Fibroblast of skin of scalp (primary cell): ENCODE measurements at places on chromosomes 5 and 9.
A peak's percentile ranks its signal among the peaks of the same experiment; 100 is the strongest.

DNA sequence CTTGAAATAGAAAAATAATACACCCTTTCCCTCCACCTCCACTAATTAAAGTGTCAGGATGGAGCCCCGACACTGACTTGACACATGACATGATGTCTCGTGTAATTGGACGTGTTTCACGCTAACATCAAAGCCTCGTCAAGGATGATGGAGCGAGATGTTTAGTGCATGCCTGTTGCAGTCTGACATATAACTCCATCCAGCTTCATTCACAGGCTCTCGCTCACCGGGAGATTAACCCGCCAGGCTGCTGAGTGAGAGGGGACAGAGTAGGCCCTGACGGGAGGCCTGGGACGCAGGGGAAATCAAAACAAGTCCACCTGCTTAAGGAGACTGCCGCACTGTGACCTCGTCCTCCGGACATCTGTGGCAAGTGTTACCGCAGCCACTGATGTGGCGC, 263.5 kb downstream of the SLIT3 start:
- DNase-seq, result no peak

DNA sequence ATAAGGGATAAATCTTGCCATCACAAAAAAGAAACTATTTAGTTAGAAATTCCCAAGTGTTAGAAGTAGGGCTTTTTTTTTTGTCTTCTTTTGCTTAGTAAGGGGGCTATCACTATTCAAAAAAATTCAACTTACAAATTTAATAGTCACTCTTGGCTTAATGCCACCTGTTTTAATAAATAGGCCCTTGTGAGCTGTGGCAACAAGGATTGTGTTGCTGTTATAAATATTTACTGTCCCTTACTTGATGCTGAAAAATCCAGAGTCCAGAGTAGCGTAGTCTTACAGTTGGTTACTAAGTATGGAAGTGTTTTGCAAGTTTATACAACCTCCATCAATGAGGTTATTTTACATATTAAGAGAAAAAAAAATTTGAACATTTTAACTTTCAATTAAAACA, 21.4 kb upstream of the CEP78 start:
- no peak for DNase-seq

DNA sequence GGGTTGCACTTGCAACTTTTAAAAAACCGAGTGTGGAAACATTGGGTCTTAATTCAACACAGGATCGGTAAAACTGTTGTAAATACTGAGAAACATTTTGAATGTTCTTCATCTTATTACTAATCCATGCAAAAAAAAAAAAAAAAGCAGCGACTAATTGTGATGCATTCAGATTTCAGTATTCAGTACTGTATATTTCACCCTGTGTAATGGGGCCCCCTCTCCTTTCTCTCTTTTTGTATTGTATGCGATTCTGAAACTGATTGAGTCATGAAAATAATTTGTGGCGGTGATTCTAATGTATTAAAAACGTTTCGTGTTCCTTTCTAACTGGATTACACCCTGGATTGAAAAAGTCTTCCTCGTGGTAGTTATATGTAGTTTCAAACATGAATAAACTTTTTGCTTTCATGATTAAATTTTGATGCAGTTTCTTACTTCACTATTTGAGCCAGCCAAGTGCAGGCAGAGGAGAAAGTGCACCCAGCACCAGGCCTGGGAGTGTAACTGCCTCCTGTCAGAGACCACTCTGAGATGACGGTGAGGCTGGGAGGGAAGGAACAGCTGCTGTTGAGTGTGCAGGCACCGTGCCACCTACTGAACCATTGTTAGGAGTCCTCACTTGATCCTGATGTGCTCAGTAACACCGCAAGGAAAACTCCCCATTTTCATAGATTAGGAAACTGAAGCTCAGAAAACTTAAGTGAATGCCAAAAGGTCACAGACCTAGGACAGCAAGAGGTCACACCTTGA, 220.0 kb downstream of the PBX3 start:
- no peak for DNase-seq

- no peak for DNase-seq
Measured at GRCh38 chr5:61482980-61483379, 150.9 kb downstream of the ZSWIM6 start.

DNA sequence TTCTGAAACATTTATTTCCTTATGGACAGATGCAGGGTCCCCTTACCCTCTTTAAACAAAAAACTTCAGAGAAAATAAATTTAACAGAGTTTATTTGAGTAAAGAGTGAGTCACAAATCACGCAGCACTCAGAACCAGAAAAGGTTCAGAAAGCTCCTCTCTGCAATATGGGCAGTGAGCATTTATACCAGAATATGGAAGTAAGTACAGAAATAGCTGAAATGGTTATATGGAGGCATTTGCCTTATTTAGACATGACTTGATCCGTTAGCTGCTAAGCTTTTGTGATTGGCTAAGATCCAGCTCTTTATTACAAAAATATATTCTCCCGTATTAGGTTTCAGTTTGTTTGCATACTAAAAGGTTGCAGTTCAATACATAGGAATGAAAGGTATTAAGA, 1554.1 kb downstream of the EFNA5 start:
- DNase-seq, result peak; percentile 26

DNA sequence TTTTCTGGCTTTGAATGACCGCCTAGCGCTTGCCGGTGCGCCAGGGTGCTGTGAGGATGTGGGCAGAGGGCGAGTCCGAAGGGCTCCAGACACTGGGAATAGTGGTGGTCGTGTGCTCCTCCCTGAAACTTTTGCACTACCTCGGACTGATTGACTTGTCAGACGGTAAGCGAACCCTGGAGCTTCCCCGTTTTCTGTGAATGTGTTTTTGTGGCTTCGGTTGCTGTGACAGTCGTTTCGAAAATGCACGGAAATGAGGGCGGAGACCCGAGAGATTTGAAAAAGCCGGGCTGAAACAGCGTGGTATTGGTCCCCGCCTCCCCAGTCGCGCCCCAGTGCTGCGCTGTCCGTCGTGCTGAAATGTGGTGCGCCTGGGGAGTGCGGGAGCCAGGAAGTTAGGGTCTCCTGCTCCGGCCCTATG, 102.5 kb upstream of the GABRP start:
- peak; percentile 58 for DNase-seq

- DNase-seq, result no peak
Measured at GRCh38 chr9:108496846-108497245, 358.9 kb downstream of the ACTL7B start.

DNA sequence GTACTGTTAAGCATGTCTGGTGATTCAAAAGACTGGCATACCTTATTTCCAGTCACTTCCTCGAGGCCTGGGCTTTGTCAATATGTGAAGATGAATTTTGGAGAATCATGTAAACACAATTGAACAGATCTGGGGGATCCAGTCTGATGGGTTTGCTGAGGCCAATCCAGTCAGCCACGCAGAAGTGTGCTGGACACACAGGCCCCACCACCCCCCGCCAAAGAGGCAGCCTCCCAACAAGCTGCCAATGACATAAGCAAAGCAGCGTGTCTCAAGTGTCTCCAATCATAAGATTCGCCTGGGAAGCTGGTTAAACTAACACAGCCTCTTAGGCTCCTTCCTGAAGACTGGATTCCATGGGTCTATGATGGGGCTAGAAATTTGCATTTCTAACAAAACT, 192.9 kb upstream of the KLF9 start:
- DNase-seq, result no peak

DNA sequence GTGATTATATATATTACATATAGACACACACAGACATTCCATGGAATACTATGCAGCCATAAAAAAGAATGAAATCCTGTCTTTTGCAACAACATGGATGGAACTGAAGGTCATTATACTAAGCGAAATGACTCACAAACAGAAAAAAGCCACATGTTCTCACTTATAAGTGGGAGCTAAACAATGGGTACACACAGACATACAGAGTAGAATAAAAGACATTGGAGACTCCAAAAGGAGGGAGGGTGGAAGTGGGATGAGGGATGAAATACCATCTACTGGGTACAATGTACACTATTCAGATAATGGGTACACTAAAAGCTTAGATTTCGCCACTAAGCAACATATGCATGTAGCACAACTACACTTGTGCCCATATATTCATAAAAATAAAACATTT, 170.0 kb upstream of the RGMB start:
- DNase-seq, result no peak

- no peak for DNase-seq
Measured at GRCh38 chr5:144015961-144016360, 154.5 kb downstream of the YIPF5 start.

DNA sequence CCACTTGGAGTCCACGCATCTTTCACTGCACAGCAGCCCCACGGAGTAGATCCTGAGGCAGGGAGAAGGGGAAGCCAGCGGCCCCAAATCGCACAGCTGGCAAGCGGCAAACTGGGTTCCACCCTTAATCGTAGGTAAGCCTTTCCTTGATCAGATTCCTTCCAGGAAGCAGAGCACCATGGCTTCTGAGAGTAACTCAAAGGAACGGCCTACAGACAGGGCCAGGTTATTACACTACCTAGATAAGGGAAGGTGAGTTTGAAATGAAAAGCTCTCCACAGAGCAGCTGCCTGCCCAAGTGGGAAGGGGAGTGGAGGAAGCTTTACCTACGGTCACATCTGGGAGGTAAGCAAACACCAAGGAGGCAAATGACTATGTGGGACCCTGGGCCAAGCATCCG, 7.9 kb downstream of the DAP start:
- DNase-seq, result no peak

- DNase-seq, result peak; percentile 93
Measured at GRCh38 chr5:156201788-156202403, 125.1 kb upstream of the SGCD start.

DNA sequence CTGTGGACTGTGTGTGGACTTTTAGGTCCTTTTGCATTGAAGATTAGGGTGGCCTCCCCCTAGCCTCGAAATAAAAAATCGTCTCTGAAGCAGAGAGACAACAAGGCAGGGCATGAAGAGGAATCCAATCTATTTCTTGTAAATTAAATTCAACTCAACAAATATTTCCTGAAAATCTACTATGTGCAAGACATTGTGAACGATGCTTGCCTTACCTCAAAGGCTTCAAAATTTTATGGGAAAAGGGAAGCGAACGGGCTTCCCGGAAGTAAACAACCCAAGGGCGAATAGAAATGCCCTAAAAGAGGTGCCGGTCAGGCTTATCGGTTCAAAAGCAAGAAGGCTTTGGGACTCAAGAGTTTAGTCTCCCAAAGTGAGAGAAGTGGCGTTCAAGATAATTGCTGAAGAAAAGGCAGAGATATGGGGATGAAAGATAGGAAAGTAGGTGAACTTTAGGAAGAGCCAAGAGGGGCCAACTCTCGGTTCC, 525 bp downstream of the KIF24 start:
- DNase-seq, result peak; percentile 18

DNA sequence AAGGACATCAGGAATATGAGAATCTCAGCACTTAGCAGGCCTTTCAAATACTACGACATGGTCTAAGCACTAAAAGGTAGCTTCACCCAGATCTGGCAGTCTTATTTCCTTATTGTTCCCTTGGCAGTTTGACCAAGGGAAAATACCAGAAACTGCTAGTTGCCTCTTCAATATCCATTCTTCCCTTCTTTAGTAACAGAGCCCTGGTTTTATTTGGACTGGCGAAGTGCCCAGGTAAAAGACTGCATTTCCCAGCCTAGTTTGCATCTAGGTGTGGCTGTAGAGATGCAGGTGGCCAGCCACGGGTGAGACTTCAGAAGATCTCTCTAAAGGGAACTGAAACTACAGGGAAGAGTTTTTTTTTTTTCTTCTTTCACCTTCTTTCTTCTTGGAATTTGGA, 21.6 kb downstream of the DMRT2 start:
- DNase-seq, result no peak

GRCh38 chr9:121975801-121976277, 117.3 kb downstream of the TTLL11 start:
- DNase-seq, result peak; percentile 55

DNA sequence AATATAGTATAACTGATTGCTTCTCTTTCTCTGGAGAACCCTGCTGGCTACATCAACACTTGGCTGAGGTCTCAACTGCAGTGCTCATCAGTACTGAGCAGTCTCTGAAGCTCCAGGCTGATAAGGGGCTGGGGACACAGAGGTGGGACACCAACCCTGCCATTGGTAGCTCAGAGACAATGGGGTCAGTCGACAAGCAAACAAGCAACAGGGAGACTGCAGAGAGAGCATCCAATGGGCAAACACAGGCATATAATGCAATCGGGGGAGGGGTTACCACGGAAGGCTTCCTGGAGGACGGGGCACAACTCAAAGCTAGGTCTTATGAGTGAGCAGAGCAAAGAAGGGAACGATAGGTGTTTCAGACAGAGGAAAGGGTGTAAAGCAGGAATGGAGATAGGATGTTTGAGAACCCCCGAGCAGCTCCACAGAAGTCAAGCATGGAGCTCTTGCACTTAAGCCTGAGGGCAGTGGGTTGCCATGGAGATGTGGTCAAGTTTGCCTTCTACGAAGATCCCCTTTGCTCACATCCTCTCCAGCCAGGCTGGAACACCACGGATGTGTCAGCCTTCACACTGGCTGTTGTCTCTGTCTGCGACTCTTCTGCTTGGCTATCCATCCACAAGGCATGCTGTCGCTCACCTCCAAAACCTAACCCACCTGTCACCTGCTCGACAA, 21.5 kb upstream of the AKNA start:
- DNase-seq, result peak; percentile 51

- no peak for DNase-seq
Measured at GRCh38 chr5:158541536-158542297, 558.0 kb downstream of the EBF1 start.

GRCh38 chr5:120510098-120510637, 46.1 kb downstream of the PRR16 start:
- no peak for DNase-seq

DNA sequence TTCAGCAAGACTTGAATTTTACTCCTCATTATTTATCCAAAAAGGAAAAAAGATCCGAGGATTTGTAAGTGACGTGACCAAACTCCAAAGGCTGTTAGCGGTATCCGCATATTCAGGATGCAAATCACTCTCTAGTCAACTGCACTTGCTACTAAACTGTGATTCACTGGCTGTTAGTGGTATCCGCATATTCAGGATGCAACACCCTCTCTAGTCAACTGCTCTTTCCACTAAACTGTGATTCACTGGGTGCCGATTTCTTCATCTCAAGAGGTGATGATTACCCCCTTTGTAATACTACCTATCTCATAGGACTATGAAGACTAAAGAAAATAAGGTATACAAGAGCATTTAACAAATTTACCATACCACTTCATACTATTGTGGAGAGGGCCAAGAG, 5.7 kb downstream of the MAPKAP1 start:
- DNase-seq, result peak; percentile 38

DNA sequence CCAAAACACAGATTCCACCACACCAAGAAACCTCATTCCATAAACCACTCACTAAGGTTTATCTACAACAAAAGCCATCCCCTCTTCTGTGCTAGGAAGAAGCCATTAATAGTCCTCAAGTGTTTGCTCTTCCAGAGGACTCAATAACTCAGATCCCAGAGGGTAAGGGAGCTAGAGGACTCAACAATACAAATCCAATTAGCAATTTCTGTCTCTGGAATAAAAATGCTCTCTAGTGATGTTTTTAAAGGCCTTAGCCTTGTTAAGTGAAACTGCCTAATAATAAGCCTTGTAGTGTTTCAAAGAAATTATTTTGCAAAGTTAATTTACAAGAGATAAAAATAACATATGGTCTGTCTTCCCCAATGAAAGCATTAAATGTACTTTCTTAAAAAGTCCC, 942.4 kb downstream of the CDH12 start:
- DNase-seq, result no peak

GRCh38 chr5:79842991-79843390, 148.1 kb downstream of the MTX3 start:
- no peak for DNase-seq

GRCh38 chr5:64437496-64437895, 68.3 kb upstream of the RGS7BP start:
- DNase-seq, result no peak
